ENCODE measurements at places on chromosomes 2 and 18. TPM values are rescaled to one million over a fixed set of nuclear protein-coding genes. Genes with fewer than 3 reads are reported as not detected.

- peaks cover 42% of the 10 kb centered on the region for H3K27me3 ChIP-seq
- no peak overlapping the region for H3K27ac ChIP-seq
- no peak for DNase-seq
These were observed 61.1 kb upstream of the RAPH1 start for GRCh38 chr2:203596183-203596582.

The LAMA3 gene
- total RNA-seq, result 0.19 TPM

GRCh38 chr18:37702841-37703240 is 137.2 kb upstream of the CELF4 start:
- H3K27me3 ChIP-seq, result no peaks in the 10 kb centered on the region
- no peaks in the 10 kb centered on the region for H3K4me1 ChIP-seq
- no peaks in the 10 kb centered on the region for H3K36me3 ChIP-seq
- DNase-seq, result no peak

- no peaks in the 10 kb centered on the region for H3K36me3 ChIP-seq
- peak overlapping the region; percentile 63 for H3K27ac ChIP-seq
- DNase-seq, result peak; percentile 36
- peaks cover 2% of the 10 kb centered on the region for H3K27me3 ChIP-seq
- peak overlapping the region; percentile 57 for H3K4me3 ChIP-seq
These were observed 1.6 kb upstream of the LPIN1 start for GRCh38 chr2:11744631-11745394.

GRCh38 chr2:100416397-100416934 is 1.0 kb downstream of the CHST10 start:
- no peaks in the 10 kb centered on the region for H3K27me3 ChIP-seq
- H3K4me3 ChIP-seq, result peak overlapping the region; percentile 89
- H3K4me1 ChIP-seq, result peaks cover 17% of the 10 kb centered on the region
- DNase-seq, result no peak

DNA sequence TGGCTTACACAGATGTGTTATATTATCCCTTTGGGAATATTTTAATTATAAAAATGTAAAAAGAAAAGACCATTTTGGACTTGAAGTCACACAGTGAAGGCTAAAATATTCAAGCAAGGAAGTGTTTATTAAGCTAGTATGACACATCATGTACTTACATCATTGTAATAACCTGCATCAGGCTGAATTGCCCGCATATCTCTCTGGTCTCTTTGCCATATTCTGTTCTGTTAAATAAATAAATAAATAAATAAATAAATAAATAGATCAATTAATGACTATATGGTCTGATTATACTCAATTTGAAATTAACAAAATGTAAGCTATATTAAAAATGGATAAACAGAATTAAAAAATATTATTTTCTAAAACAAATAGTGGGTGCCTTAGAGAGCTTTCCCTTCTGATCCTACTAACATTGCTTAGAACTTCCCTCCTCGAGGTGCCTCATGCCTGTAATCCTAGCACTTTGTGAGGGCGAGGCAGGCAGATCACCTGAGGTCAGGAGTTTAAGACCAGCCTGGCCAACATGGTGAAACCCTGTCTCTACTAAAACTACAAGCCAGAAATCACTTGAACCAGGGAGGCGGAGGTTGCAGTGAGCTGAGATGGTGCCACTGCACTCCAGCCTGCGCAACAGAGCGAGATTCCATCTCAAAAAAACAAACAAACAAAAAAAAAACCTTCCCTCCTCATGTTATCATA is 42.0 kb downstream of the WDR33 start:
- H3K27ac ChIP-seq, result no peak overlapping the region
- H3K27me3 ChIP-seq, result no peaks in the 10 kb centered on the region
- no peak overlapping the region for H3K4me3 ChIP-seq
- no peak for DNase-seq
- H3K36me3 ChIP-seq, result peaks cover 17% of the 10 kb centered on the region

The RGPD4 gene
- total RNA-seq, result 0.31 TPM

GRCh38 chr2:47007223-47007825 is 91.7 kb upstream of the MCFD2 start:
- peak overlapping the region; percentile 15 for H3K27ac ChIP-seq
- no peak overlapping the region for H3K4me3 ChIP-seq

DNA sequence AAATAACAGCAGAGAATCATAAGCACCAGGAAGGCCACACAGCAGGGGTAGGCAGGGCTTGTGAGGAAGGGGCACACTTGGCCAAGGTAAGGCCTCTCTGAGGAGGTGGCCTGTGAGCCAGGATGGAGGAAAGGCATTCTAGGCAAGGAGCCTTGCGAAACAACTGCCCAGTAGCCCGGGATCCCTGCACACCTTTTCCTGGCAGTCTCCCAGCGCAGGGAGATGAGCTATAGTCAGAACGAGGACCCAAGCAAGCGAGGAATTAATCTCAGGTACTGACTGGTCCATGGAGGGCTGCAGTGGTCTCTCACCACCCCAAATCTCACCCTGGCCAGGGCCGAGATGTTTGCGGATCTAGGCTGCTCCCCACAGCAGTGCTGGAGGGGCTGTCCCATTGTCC is 64.9 kb upstream of the STPG4 start:
- H3K4me1 ChIP-seq, result no peaks in the 10 kb centered on the region
- no peaks in the 10 kb centered on the region for H3K36me3 ChIP-seq
- no peak for DNase-seq
- no peak overlapping the region for H3K4me3 ChIP-seq
